GM12864 (cell line): ENCODE measurements at places on chromosomes 16 and 17.

- no peak for DNase-seq
These were observed 5.7 kb downstream of the AIPL1 start for GRCh38 chr17:6429266-6429665.

DNA sequence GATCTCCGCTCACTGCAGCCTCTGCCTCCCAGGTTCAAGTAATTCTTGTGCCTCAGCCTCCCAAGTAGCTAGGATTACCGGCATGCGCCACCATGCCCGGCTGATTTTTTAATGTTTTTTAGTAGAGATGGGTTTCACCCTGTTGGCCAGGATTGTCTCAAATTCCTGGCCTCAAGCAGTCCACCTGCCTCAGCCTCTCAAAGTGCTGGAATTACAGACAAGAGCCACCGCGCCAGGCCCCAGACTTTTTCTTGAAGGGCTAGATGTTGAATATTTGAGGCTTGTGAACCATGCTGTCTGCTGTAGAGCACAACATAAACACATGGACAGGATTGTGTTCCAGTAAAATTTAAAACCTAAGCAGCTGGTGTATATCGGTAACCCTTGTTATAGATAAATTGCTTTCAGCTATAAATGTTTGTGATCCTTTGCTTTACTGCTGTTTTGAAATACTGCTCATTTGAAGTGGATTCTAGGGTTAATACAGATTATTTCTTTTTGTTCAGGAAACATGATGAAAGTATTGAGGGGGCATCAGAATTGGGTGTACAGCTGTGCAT, 12.4 kb downstream of the WSB1 start:
- DNase-seq: no peak

DNA sequence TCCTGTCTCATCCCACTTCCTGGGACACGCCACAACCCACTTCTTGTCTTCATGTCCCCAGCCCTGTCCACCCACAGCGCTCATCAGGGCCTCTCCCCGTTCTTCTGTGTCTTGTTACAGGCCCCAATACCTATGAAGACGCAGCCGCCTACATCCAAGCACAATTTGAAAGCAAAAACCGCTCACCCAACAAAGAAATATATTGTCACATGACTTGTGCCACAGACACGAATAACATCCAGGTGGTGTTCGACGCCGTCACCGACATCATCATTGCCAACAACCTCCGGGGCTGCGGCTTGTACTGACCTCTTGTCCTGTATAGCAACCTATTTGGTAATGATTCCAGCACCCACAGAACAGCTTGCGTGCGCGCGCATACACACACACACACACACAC, 70.6 kb downstream of the AMFR start:
- no peak for DNase-seq

DNA sequence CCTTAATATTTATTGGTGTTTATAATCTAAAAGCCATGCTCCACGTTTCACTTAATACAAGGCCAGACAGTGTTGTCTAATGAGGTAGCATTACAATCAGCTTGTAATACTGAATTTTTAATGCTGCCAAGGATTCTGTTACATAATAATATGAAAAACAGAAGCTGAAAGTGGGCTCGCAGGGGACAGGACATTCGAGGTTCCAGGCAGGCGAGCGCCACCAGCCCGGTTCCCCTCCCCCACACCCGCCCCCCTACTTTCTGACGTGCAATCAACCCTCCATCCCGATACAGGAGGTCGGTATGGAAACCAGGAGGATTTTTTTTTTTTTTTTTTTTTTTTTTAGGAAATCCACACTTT, 6.2 kb upstream of the ZFHX3 start:
- DNase-seq: no peak
